ENCODE measurements at places on chromosomes 2 and 18.
A peak's percentile ranks its signal among the peaks of the same experiment; 100 is the strongest.

DNA sequence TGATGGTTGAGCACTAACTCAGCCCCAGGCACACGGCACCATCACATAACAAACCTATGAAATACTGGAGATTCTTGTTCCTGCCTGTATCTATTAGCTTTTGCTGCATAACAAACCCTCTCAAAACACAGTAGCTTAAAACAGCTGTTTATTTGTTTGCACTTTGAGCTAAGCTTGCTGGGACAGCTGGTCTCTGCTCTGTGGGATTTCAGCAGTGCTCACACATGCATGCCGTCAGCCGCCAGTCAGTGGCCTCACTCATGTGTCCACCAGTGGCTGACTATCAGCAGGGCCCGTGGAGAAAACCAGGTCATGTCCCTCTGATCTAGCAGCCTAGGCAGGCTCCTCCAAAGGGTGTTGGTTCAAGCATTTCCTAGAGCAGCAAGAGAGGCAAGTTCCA is 52.8 kb upstream of the RAB12 start:
- DNase-seq, result no peak

- peak; percentile 5 for DNase-seq
Observed at GRCh38 chr18:7566567-7567473, at the start of gene PTPRM. Gene PTPRM, plus strand, starts transcription at chr18:7567316. Its CDS starts 503 bp downstream, at chr18:7567819.

DNA sequence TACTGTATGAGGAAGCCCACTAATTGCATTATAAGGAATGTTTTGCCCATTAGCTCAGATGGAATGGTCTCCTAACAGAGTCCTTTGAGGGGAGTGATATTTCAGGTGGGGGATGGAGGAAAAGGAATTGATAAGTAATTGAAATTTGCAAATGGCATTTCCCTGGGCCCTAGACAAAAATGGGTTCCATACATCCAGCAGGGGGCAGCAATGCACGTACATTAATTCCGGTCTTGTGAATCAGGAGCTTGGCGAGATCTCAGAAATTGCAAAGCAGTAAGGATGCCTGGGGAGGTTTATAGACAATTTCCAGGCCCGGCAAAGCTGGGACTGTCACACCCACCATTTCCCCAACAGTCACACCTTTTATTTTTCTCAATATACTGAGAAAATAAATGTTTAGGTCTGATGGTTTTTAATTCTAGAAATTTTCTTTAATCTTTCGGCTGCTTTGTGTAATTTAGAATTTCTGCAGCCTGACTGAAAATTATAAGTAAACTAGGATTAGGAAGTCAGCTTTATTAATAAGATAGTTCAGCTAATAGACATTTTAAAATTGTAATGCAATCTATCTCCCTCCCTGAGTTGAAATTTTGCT is 122.8 kb downstream of the LYPD1 start:
- DNase-seq, result peak; percentile 57

GRCh38 chr2:242044313-242044590 is 174.7 kb downstream of the RTP5 start:
- no peak for DNase-seq

GRCh38 chr18:39347701-39348100 is 1782.1 kb upstream of the CELF4 start:
- no peak for DNase-seq

DNA sequence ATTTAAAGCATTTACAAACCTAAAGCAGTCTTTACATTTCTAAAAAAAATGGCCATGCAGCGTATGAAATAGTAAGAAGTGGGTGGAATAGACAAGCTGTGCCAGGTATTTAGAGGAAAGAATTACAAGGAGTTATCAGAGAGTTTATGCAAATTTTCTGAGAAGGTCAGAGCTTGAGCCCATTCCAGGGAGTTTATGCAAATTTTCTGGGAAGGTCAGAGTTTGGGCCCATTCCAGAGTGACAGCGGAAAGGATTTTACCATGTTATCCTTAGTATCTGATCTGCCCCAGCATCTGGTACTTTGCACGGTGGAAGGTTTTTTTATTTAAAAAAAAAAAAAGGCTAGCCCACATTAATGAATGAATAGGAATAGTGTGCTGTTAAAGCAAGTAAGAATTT is 1.4 kb upstream of the DOK6 start:
- DNase-seq, result no peak

DNA sequence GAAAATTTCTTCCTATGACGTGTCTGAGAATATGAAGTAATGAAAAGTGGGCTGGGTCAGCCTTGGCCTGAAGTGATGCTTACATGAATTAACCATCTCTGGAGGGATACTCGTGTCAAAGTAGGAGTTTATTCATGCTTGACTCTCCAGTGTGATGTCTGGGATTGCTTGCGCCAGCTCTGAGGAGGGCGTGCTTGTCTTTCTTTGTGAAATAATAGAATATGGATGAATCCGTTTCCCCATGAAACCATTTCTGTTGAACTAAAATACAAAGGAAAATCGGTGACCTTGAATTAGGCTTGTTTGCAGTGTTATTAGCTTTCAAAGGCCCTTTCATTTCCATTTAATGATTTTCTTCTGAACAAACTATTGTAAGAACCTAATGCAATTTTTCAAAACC is 77.9 kb downstream of the EML6 start:
- DNase-seq, result no peak

- no peak for DNase-seq
Observed at GRCh38 chr2:207252979-207253645, 87.4 kb upstream of the KLF7 start.

DNA sequence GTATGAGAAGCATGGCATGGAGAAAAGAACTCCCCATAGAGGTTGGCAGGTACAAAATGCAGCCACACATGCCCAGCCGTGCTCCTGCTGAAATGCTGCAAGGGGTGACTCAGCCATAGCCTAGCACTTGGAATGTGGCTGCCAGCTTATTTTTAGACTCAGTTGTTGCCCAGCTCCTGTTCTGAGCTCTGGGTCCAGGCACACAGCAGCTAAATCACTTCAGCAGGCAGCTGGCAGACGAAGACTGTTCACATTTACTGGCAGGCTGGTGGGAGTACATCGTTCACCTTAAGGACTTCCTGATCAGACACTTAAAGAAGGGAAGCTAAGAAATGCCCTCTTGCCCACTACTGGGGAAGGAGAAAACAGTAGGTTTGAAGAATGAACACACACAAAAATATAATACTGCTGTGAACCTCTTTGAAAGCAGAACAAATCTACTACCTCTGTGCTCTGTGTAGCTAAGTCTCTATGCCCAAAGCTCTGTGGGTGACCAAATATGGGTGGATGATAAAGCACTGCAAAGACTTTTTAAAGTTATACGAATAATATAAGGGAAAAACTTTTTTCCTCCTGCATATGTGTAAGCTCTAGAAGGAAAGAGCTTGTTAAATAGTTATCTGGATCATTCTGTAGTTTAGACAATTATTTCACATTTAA is 146.1 kb downstream of the LNPK start:
- no peak for DNase-seq

DNA sequence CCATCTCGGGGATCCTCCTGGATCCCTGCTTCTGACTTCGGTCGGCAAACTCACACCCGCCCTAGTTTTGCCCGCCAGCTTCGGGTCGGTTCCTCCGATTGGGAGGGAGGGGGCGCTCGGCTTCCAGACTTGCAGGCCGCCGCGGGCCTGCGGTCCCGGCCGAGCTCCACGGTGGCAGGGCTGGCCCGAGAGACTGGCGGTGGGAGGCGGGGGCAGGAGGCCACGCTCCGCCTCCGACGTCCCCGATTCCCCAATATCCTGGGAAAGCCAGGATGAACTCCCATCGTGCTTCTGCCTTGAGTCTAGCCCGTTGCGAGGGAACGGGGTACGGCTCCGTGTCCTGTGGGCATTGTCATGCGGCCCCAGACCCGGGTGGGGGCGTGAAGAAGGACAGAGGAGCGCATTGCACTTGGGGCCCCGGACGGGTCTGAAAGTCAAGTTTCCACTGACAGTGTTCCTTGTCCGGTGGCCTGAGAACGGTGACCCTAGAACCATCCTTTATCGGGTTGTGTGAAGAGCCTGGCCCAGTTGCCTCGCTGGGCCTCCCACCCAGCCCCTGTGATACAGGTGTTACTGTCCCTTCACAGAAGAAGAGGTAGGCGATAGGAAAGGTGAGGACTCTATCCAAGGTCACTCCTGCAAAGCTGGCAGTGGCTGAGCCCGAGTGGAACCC is 2.4 kb upstream of the INHBB start:
- DNase-seq, result peak; percentile 14

- no peak for DNase-seq
Observed at GRCh38 chr2:241620419-241620769, 16.6 kb downstream of the THAP4 start.

DNA sequence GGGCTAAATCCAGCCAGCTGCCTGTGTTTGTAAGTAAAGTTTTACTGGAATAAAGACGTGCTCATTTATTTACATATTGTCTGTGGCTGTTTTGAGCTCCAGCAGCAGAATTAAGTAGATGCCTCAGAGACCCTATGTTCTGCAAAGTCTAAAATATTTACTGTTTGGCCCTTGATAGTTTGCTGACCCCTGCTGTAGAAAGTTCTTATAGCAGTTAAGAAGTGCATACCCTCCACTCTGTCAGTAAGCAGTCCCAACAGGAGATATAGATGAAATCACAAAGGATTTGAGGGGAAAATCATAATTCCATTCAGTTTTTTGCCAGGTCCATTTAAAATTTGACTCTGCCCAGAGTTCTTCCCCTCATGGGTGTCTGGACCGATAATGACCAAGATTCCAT is 50.1 kb upstream of the ITM2C start:
- DNase-seq, result no peak

GRCh38 chr2:205681401-205682238 is 681 bp upstream of the NRP2 start:
- no peak for DNase-seq

DNA sequence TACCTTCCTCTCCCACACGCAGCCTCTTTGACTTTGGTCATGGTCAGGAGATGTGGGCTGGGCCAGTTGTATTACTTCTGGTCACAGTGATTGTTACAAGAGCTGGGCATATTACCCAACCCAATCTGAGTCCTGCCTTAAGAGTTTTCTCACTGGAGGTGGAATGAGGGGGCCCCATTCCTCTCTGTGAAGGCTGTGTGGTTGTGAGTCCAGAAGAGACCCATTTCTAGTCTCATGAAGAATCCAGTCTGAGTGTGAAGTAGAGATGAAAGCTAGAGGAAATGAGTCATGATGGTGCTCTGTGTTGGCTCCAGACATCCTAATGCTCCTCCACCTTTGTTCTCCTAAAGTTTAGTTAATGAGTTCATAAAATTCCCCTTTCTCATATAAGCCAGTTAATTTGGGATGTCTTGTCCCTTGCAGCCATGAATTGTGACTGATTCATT is 50.8 kb upstream of the RASGRP3 start:
- no peak for DNase-seq

DNA sequence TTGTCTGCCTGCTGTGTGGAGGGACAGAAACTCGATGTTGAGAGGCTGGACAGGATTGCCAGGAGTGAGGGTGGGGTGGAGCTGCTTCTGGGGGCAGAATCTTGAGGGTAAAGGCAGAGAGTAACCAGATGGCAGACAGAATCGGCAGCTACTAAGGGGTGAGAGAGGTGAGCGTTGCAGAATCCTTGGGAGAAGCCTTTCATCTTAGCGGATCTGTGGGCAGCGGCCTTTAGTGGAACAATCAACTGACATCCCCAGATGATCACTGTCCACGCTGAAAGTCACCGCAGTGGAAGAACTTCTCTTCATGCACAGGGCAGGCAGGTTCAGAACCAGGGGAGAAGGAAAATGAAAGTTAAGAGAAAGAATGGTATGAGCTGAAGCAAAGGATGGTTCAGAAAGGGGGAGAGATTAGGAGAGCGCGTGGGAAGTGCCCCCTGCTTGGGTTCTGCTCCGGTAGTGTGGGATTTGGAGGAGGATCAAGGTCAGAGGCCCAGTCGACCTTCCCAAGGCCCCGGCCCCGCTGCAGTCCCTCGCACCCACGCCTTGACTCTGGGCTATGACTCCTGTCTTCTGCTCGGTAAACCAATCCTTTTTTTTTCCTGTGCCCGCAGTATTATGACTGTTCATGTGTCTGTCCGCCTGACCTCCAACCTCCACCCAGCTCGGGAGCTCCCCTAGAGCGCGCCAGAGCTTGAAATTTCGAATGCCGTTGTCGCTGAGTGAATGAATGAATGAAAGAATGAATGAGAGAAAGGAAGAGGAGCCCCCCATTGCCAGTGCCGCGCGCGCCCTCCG is 584 bp downstream of the BOLA3 start:
- DNase-seq, result peak; percentile 26

DNA sequence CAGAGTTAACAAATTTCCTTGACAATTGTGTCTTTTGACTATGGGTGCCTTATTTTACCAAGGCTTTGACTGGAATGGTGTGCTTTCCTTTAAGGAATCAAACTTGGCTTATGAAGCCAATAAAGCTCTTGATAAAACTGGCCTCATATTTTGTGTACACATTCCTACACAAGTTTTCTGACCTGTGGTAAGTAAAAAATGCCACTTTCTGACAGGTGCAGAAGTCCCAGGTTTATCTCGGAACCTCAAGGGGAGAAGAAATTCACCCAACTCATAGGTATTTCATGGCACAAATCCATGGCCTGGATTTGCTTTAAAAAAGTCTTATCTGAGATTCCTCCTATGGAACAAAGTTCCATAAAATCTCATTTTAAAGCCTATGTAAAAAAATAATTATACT is 880.6 kb upstream of the LRATD1 start:
- DNase-seq, result no peak

- no peak for DNase-seq
Observed at GRCh38 chr2:232521959-232522622, 1.9 kb downstream of the PRSS56 start.

DNA sequence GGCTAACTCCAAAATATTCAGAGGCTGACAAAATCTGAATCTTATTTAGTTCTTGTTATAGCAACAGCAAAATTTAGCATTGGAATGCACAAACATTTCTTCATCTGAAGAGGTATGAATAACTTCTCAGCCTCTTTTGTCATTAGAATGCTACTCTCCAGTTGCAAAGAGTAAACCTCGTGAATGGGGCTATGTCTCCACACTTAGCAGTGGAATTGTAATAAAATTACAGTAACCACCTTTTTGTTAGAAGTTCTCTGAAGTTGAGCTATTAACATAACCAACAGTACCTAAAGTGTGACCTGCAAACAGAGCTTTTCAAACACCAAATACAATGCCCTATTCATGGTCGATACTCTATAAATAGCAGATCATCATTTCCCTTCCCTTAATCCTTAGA is 50.2 kb upstream of the GALNT3 start:
- no peak for DNase-seq

GRCh38 chr2:26580151-26580550 is 61.0 kb downstream of the CIB4 start:
- no peak for DNase-seq

- no peak for DNase-seq
Observed at GRCh38 chr2:127508631-127509034, 17.7 kb downstream of the IWS1 start.

GRCh38 chr18:7447318-7448028 is 119.6 kb upstream of the PTPRM start:
- DNase-seq, result no peak

GRCh38 chr2:9984871-9985480 is 33.5 kb downstream of the GRHL1 start:
- no peak for DNase-seq

GRCh38 chr2:5067816-5068215 is 624.4 kb upstream of the SOX11 start:
- DNase-seq, result no peak

DNA sequence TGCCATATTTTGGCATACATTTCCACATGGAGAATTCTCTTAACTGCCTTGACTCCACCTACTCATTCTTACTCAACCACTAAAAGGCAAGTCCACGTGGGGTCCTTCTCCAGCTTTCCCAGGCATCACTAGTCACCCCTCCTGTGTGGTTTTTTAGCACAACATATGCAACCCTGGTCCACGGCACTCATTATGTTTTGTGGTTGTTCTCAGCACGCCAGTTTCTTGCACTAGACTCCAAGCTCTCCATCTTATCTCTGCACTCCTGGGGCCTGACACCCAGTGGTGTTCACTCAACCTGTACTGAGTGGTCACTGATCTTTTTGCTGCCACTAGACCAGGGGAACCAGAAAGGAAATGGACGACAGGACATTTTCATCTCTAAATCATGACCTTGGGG is 18.0 kb downstream of the MARCHF4 start:
- DNase-seq, result no peak
